Left cardiac atrium (tissue), 4 donors: ENCODE measurements at places on chromosomes 7 and 10. TPM values are rescaled to one million over a fixed set of nuclear protein-coding genes. Genes with fewer than 3 reads are reported as not detected.

- DNase-seq = no peak
Observed at GRCh38 chr7:101258243-101258731, 13.4 kb upstream of the FIS1 start.

ZNF735 gene
- total RNA-seq = not detected

SPDYE5 gene
- not detected for total RNA-seq

ZNF212 gene
- total RNA-seq = 6.0 TPM
